Sciatic nerve (tissue), 2 donors: ENCODE measurements at places on chromosomes 12 and 14.

GRCh38 chr12:11688831-11689230 is 39.4 kb downstream of the ETV6 start:
- no peak for DNase-seq

- no peak for DNase-seq
Observed at GRCh38 chr14:26548406-26548805, 49.4 kb downstream of the NOVA1 start.

DNA sequence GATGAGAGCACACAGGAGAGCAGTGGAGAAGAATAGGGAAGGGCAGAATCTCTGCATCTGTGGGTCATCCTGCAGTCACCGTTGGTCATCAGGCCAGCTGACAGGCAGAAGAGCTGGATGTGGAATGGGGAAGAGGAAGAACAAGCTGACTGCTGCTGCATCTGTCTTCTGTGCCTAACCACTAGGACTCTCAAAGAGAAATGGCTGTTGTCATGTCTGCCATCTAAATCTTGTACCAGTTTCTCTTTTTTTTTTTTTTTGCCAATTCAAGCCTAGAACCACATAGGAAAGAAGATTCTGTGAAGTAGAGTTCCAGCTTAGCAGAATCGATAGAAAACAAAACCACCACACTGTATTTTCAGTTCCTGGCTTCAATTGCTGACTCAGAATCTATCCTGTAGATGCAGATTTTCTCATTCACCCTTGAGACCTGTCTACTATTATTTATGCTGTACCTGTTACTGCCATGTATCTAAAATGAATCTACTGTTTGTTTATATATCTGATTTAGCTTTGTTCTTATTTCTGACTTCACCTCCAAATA is 421.9 kb upstream of the PRICKLE1 start:
- no peak for DNase-seq

- DNase-seq: no peak
Observed at GRCh38 chr12:67760586-67761275, 112.2 kb downstream of the DYRK2 start.
